Stimulated activated CD8-positive, alpha-beta memory T cell treated with anti-CD3 and anti-CD28 coated beads, Interleukin-4, amount 100 ng/mL, for 4 hours (primary cell): ENCODE measurements at places on chromosomes 7 and 10.

- no peak for DNase-seq
Measured at GRCh38 chr7:71594736-71595135, 462.8 kb downstream of the GALNT17 start.

GRCh38 chr10:116775488-116776400, 33.4 kb upstream of the HSPA12A start:
- no peak for DNase-seq

- DNase-seq, result no peak
Measured at GRCh38 chr7:152615031-152615741, 60.8 kb downstream of the XRCC2 start.

DNA sequence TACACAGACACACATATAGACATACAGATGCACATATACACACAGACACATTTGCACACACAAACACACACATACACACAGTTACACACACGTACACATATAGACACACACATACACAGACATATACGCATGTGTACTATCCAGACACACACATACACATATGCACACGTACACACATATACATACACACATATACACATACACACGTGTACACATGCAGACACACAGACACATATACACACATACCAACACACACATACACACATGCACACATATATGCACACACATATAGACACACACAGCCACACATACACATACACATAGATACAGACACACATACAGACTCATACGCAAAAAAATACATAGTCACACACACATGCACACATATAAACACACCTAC, 184.2 kb downstream of the PFKFB3 start:
- DNase-seq, result no peak

DNA sequence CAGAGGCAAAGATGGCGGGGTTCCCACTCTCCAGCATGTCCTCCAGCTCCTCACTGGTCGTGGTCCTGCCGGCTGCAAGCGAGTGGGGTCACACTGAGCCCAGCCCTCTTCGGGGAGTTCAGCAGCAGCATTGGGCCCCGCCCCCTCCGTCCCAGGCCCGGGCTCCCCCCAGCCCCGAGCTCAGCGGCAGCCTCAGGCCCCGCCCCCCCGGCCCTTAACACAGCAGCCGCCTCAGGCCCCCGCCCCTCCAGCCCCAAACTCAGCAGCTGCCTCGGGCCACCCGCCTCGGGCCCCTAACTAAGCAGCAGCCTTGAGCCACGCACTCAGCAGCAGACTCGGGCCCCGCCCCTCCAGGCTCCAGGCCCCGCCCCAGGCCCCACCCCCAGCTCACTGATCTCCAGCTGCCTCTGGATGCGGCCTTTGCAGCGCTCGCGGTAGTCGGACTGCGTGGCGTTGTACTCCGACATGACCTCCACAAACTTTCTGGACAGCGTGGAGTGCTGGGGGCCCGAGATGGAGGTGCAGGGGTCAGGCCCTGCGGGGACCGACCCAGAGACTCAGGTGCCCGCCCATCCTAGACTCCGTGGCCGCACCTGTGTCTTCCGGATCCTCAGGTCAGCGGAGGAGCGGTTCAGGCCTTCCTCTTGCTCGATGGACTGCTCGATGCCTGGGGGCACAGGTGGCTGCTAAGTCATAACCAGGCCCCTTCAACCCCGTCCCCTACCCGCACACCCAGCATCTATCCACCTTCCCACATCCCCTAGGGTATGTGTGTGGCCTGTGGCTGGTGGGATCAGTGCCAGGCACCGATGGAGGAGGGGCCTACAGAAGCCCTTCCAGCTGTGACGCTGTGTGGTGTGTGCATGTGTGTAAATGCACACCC, 15.5 kb downstream of the STX1A start:
- no peak for DNase-seq
